ENCODE measurements at places on chromosomes 16 and 17.

DNA sequence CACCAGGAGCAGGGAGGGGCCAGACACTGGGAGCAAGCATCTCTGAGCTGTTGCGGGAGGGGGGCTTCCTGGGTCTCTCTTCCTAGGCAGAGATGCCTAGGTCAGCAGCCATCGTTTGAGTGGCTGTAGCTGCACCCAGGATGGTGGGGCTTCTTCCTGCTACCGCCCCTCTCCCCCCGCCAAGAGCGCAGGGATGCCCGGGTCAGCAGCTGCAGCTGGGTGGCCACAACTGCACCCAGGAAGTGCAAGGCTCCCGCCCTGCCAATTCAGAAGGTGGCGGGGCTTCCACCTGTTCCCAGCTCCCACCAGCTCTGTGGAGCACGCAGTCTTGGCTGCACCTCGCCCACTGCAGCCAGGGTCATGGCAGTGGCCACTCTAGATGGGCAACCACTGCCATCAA, 47.8 kb downstream of the ESRP2 start:
- DNase-seq, result no peak

GRCh38 chr16:1278477-1278876, 22.6 kb downstream of the TPSD1 start:
- DNase-seq, result no peak

- no peak for DNase-seq
These were observed 449.8 kb downstream of the KCNJ18 start for GRCh38 chr17:22142091-22142490.

- peak; percentile 74 for DNase-seq
These were observed 2.9 kb downstream of the PHOSPHO1 start for GRCh38 chr17:49227436-49228261.

DNA sequence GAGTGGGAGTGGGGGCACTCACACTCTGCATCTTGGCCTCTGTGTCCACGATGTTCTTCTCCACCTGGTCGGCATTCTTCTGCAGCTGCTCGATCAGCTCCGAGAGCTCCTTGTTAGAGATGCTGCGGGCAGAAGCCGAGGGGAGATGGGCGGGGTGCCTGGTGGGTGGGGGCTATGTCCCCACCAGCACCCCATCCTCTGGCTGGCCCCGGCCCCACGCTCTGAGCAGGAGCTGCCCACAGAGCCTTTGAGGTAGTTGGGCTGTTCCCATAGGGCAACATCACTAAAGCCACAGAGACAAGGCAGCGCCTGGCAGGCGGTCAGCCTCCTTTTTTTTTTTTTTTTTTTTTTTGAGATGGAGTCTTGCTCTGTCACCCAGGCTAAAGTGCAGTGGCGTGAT, 26.1 kb downstream of the PPL start:
- no peak for DNase-seq

DNA sequence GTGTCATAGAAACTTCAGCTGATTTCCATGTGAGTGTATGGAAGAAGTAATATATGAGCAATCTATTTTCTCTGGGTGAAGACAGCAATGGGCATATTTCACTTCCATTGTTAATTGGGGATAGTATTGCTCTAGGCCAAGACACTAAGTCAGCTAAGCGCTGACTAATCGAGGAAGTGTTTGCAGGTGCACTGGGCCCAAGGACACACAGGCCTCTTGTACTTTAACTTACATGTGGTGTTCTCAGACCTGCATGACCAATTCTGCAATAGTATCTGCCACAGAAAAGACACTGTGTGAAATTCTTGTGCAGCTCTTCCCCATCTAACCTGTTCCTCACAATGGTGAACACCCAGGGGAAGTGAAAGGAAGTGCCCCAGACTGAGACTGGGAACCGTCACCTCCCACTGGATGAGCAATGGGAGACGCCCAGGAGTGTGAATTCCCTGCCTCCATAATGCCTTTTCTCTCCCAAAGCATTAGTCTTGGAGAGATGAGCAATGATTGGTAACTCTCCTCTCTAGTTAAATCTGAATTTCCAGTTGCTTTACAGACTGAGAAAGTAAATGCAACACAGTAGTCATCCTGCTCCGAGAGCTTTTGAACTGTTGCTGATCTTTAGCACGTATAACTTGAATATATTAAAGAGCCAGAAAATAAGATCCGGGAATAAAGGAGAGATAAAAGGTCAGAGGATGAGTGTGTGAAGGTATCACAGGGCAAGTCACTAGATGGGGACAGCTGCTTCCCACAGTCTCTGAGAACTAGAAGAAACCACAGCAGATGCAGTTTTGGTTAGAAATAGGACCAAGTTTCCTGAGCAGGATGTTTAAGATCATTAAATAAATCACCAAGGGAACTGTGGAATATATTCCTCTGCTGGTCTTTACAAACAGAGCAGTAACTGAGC, 82.6 kb downstream of the CDK5R1 start:
- DNase-seq, result no peak

GRCh38 chr17:9644910-9645751, at the start of gene USP43:
TSS of gene USP43 (plus strand) at chr17:9645517. CDS start at chr17:9645633, 116 bp downstream.
- no peak for DNase-seq

DNA sequence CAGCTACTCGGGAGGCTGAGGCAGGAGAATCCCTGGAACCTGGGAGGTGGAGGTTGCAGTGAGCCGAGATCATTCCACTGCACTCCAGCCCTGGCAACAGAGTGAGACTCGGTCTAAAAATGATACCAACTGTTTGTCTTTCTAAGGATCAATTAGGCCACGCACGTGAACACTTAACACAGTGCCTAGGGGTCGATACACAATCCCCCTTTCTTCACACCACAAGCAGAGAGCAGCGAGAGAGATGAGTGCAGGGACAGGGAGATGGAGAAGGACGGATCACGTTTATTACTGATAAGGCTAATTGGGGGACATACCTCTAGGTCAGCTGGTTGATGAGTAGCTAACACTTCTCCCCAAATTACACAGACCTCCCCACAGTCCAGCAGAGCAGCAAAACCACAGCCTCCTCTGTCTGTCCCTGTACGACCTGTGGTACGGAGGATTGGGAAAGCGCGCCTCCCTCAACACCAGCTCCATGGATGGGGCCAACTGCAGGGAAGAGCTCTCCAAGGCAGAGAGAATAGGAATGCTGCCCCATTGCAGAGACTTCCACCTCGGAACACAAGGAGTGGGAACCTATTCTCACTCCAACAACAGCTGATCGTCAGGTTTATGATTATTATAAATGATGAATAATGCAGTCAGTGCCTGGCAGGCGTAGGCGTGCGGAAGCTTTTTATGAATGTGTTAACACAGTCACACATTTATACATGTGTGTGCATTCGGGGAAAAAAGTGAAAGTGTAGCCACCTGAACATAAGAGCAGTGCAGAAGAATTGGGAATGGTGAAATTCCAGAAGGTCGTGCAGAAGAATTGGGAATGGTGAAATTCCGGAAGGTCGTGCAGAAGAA, 155.1 kb downstream of the C16orf95 start:
- DNase-seq, result peak; percentile 35

GRCh38 chr17:43669971-43670644, 8.4 kb upstream of the MEOX1 start:
- DNase-seq, result no peak

DNA sequence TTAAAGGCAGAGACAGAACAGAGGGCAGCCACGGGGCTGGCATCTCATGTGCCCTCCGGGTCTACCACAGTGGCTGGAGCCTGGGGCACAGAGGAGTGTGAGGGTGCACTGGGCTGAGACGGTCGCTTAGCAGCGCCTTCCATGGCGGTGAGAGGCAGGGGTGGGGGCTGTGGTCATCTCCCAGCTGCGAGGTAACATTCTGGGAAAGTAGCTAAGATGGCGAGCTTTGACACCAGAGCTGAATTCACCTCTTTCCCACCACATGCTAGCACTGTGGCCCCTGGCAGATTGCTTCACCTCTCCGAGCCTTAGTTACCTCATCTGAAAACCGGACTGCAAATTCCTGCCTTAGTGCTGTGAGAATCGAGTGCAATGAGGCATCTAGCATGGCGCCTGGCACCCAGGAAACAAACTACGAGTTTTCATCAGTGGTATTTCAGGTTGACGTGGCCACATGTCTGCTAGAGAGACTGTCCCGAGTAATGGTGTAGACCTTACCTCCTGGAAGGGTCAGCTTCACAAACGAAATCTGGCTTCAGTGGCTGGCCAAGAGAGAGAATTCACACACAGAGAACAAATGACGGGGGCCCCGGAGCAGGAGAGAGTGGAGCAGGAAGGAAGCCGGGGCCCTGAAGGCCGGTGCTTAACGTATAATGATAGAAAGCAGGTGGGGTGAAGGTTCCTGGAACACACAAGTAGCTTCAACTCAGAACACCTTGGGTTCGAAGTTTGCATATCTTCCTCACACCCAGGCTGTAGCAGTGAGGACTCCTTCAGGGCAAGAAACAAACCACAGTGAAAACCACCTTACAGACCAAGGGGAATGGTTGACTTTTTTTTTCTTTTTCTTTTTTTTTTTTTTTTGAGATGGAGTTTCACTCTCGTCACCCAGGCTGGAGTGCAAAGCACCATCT, 63.9 kb upstream of the RPH3AL start:
- peak; percentile 55 for DNase-seq

GRCh38 chr17:44219108-44219615, 313 bp downstream of the UBTF start:
- DNase-seq, result peak; percentile 77

DNA sequence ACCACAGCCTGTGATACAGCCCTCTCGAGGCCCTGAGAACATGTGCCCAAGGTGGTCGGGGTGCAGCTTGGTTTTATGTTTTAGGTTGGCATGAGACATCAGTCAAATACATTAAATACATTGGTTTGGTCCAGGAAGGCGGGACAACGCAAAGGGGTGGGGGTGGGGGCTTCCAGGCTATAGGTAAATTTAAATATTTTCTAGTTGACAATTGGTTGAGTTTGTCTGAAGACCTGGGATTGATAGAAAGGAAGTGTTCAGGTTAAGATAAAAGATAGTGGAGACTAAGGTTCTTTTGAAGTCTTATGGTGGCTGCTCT, 1.2 kb upstream of the ZKSCAN2 start:
- DNase-seq, result no peak

- DNase-seq, result no peak
These were observed 4.2 kb upstream of the C1QTNF8 start for GRCh38 chr16:1100084-1100800.

GRCh38 chr17:34578016-34578415, 1.4 kb upstream of the TMEM132E start:
- no peak for DNase-seq

GRCh38 chr16:82715160-82715559, 88.4 kb downstream of the CDH13 start:
- no peak for DNase-seq

- no peak for DNase-seq
These were observed 1165.8 kb upstream of the GOT2 start for GRCh38 chr16:59899940-59900339.

GRCh38 chr16:78994135-78994745, 606.3 kb downstream of the MAF start:
- DNase-seq, result no peak

DNA sequence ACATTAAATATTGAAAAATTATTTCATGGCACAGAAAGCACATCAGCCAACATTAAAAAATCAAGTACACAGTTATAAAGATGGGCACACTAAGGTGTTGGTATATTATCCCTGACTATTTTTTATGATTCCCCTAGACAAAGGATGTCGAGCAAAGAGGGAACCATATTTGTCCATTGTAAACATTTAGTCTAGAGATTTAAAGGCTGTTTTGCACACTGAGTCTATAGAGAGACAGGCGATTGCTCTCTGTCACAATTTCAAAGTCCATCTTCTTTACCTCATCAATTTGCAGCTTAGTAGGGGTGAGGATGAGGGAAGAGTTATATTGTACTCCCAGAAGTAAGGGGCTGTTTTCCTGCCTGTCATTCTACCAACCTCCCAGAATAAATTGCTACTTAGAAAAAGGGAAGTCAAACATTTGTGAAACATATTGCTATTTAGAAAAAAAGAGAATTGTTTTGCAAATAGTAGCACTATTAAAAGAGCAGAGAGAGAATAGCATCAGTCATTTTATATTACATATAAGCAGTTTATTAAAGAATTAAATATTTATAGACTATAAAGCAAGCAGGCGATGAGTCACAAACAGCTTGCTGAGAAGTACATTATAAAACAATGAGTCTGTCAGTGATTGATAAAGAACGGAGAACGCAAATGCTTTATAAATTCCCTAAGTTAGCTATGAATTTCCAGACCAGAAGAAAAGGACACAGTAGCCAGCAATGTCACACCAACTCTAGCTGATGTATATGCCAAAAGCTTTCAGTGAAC, 270.6 kb upstream of the PMFBP1 start:
- DNase-seq, result no peak

GRCh38 chr16:47778106-47778801, 317.1 kb downstream of the PHKB start:
- DNase-seq, result no peak

- DNase-seq, result no peak
These were observed 16.4 kb downstream of the TELO2 start for GRCh38 chr16:1509307-1510221.

DNA sequence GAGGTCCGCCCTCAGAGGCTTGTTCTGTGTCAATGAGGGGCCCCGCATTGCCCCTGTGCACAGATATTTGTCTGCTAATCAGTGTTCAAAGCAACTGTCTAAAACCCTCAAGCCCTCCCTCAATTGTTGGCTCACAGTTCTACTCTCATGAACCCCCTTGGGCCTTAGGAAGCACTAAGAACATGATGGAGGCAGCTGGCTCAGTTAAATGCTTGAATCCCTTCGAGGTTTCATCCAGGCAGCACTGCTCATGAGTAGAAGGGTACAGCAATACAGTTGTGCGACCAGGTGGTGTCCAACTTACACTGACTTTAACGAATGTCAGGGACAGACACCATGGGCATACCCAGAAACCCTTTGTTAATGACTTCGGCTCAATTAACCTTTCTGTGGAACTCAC, 89.2 kb upstream of the WSCD1 start:
- DNase-seq, result no peak

DNA sequence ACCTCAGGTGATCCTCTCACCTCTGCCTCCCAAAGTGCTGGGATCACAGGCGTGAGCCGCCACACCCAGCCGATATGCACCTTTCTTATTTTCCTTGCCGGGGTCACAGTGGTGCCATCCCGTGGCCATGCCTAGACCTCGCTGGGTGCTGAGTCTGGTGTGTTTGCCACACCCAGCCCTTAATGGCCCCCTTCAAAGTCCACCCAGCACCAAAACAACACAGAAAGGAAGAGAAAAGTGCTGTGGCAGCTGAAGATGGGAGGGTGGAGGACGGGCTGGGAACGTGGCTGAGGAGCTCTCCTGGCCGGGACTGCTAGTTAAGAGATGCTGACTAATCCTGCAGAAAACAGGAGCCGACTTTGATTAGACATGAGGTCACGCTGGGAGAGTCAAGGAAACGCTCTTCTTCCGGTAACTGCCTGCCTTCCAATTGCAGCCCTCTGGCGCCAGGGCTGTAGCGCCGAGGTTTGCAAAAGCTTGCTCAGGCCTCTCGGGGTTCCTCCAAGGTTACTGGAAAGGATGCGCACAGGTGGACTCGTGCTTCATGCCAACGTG, 10.9 kb downstream of the SLC43A2 start:
- DNase-seq, result no peak

DNA sequence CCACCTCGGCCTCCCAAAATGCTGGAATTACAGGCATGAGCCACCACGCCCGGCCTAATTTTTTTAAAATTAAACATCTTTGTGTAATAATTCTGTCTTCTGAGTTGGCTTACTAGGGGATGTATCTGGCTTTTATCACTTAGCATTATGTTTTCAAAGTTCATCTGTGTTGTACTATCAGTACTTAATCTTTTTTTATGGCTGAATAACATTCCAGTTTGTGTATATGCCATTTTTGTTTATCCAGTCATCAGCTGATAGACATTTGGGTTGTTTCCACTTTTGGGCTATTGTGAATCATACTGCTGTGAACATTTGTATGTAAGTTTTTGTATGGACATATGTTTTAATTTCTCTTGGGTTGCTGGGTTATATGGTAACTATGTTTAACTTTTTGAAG, 69.0 kb downstream of the CHD9 start:
- no peak for DNase-seq
